ENCODE measurements at places on chromosomes 2 and 18.

DNA sequence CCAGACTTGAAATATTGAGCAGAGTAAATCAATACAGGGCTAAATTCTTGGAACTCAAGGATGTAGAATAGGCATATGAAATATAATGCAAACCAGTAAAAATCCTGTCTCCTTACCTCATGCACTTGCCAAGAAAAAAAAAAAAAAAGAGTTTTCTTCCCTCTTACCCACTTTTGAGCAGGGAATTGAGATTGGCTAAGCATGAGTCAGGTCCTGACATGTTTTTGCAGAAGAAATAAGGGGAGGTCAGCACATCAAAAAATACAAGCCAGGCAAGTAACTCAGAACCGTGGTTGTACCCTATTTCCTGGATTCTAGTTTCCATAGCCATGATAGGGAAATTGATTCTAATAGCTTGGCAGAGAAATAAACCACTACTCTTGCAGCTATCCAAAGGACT, 1526.7 kb downstream of the LRP1B start:
- DNase-seq, result no peak

GRCh38 chr2:239316562-239317465, 84.0 kb downstream of the HDAC4 start:
- DNase-seq, result no peak

DNA sequence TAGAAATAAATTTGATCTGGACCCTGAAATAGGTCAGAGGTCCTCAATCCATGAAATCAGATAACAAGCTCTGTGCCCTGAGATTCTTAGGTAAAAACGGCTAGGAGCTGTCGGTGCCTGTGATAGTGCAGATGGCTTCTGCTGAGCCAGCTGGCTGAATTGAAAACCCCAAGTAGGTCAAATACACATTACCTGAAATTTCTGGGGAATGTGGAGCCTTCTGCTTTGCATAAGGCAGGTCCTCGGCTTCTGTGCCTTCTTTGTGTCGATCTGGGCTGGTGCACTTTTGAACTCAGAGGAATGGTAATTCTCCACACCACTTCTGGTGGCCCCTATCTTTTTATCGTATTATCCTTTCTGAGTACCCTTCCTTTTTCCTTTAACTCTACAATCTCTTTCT, 66.6 kb downstream of the CNTNAP5 start:
- DNase-seq, result no peak

GRCh38 chr2:83051538-83052170, 1407.4 kb downstream of the SUCLG1 start:
- no peak for DNase-seq
